ENCODE measurements at places on chromosomes 13 and 19.

DNA sequence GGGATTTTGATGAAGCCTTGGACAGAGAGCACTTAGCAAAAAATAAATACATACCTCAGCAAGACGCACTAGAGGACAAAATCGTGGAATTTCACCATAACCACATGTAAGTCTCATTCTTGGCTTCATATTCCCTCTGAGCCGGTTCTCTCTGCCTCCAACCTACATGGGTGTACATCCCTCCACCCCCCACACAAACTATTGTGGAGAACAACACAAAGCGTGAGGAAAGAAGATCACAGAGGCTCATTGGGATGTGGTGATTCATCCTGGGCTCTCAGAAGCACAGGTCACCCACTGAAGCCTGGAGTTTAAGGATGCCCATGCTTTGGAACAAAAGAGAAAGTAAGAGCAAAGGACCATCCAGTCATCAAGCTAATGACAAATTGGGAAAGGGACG, 192.2 kb downstream of the STK24 start:
- no peak for DNase-seq

GRCh38 chr13:71773531-71773930, 93.5 kb downstream of the DACH1 start:
- DNase-seq, result no peak

DNA sequence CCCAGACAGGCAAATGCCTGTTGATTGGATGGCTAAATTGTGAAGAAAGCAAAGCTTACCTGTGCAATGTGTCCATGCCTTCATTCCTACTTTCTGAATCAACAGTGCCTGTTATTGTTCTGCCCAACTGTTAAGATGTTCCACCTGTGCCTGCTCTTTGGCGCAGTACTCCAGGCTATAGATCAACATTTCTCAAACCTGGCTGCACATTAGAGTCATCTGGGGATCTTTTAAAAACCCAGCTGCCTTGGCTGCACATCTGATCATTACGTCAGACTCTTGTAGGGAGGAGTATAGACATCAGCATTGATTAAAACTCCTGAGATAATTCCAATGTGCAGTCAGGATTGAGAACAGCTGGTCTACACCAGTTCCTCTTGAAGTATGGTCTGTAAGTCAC, 16.2 kb upstream of the CPB2 start:
- DNase-seq, result no peak

- no peak for DNase-seq
Measured at GRCh38 chr13:75620020-75620419, 16.1 kb upstream of the LMO7 start.

DNA sequence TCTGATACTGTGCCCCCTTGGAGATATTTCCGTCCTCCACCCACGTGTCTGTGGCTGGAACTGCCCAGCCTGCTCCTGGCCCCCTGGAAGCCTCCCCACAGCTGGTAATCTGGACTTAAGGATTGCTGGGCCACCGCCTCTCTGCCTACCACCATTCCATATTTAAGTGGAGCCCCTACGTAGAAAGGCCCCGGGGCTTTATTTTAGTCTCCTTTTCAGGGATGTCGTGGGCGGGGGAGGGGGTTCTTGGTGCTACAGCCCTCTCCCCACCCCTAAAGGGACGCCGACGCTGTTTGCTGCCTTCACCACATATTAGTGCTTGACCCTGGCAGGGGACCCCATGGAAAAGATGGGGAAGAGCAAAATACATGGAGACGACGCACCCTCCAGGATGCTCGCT, 2.7 kb upstream of the NOP53 start:
- no peak for DNase-seq
